ENCODE measurements at places on chromosomes 5 and 9.

- peak; percentile 85 for DNase-seq
These were observed 439.6 kb downstream of the CSNK1G3 start for GRCh38 chr5:123951582-123951977.

- peak; percentile 9 for DNase-seq
These were observed 193.9 kb downstream of the SEC61B start for GRCh38 chr9:99416007-99416406.

GRCh38 chr5:176938472-176938871 is 39.3 kb upstream of the HK3 start:
- no peak for DNase-seq

GRCh38 chr9:626596-626995 is 214.9 kb upstream of the DMRT1 start:
- DNase-seq = no peak

- no peak for DNase-seq
These were observed 124.7 kb downstream of the PAPPA start for GRCh38 chr9:116278326-116278725.

GRCh38 chr5:136021016-136021405 is 7.8 kb upstream of the TGFBI start:
- no peak for DNase-seq

DNA sequence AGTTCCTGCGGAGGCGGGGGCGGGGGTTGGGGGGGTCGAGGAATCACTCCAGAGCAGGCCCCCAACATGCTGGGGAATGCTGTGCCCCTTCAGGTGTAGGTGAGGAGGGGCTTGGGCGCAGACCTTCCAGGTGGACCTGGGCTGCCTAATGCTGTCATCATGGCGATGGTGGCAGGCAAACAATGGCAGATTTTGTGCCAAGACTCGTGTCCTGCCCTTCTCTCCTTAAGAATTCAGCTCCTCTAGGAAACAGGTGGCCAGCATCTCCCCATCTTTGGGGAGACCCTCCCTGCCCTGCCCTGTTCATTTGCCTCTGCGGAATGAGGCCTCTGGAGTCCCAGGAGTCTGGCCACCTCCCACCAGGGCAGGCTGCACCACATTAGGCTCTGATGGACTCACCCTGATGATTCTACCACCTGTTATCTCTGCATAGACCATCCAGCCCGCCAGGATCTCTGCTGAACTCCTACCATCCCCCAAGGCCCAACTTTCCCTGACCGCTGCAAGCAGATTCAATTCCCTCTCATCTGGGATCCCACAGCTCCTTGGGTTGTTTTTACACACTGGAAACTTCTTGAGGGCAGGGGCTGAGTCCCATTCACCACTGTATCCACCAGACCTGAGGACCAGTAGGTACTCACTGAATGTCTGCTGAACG is 10.9 kb upstream of the SLC25A51 start:
- no peak for DNase-seq

GRCh38 chr9:125429476-125430160 is 168.0 kb downstream of the GAPVD1 start:
- no peak for DNase-seq

DNA sequence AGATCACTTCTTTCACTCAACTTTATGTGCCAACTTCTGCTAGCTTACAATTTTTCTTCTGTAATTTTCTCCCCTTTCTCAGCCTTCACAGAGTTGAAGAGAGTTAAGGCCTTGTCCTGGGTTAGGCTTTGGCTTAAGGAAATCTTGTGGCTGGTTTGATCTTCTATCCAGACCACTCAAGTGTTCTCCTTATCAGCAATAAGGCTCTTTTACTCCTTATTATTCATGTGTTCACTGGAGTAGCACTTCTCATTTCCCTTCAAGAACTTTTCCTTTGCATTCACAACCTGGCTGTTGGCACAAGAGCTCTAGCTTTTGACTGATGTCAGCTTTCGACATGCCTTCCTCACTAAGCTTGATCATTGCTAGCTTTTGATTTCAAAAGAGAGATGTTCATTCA is 86.9 kb upstream of the ALDH1B1 start:
- DNase-seq = no peak

DNA sequence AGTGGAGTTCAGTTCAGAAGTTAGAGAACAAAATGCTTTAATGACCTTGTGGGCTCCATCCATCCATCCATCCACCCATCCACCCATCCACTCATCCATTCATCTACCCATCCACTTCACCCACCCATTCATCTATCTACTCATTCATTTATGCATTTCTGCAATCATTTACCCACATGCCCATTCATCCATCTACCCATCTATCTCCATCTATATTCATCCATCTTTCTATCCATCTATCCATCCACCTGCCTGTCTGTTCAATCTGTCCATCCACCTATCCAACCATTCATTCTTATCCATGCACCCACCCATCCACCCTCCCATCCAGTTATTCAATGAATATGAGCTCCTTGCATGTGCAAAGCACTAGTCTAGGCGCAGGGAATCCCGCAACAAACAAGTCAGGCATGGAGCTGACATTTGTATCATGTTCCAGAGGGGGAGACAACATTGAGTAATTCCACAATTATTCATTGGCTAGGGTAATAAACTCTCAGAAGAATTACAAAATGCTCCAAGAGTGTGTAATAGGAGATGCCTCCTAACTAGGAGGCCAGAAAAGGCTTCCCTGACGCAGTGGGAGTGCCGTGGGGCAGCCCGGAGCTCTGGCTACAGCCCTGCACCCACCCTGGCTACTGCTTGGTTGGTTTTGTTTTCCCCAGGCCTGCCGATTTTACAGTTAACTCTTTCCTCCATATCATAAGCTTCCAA is 211.2 kb downstream of the NXNL2 start:
- peak; percentile 85 for DNase-seq

DNA sequence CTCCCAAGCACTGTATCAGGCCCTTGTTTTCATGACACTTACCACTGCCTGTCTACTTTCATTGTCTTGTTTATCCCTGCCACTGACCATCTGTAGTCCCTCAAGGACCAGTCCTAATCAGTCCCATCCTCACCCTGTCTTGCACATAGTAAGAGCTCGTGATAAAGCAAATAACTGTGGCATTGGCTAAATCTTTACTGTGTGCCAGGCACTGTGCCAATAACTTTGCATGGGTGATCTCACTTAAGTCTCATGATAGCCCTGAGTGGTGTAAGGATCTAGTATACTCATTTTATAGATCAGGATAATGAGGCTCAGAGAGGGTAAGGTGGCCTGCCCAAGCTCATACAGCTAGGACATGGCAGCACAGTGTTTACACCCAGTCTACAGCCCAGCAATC is 5.6 kb downstream of the CDX1 start:
- DNase-seq = no peak

GRCh38 chr9:72926506-72926905 is 26.3 kb downstream of the ALDH1A1 start:
- DNase-seq = no peak

DNA sequence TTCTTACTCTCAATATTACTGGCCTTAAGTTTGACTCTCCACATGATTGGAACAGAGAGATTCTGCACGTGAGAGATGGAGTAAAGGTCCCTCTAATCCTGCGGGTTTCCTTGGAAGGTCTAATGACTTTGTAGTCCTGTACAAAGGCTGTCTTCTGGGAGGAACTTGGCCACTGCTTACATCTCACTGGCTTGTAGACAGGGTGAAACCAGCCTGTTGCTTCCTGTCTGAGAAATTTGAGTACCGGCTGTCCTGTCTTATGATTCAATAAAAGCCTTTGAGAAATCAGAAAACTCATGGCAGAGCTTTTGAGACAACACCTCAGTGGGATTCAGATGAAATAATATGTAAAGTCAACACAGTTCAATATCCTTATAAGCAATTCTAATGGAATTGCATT is 43.0 kb downstream of the IL31RA start:
- DNase-seq = no peak

GRCh38 chr5:176830995-176831423 is 20.6 kb downstream of the UNC5A start:
- DNase-seq = no peak

DNA sequence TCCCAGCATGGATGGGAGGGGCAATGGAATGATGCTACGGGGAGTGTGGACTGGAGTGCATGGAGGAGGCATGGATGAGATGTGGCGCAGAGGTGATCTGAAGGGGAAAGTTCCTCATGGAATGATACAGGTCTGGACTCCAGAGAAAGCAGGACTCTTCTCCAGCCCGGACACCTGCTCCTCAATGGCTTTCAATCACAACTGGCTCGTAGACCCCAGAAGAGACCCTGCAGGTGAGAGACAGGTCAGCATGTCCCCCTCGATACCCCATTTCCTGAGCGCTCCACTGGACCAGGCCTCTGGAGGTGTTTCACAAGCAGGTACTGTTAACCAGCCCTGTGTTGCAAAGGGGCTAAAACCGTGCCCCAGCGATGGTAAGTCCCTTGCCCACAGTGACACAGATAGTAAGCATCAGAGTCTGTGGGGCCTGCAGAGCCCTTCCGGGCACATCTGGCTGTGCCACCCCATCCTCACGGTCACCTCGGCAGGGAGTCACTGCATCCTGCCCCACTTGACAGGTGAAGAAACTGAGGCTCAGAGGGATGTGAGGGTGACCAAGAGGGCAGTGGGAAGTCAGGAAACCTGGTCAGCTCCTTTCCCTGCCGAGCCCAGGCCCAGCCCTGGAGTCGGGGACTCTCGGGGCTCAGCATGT is 5.5 kb upstream of the DPM2 start:
- no peak for DNase-seq

DNA sequence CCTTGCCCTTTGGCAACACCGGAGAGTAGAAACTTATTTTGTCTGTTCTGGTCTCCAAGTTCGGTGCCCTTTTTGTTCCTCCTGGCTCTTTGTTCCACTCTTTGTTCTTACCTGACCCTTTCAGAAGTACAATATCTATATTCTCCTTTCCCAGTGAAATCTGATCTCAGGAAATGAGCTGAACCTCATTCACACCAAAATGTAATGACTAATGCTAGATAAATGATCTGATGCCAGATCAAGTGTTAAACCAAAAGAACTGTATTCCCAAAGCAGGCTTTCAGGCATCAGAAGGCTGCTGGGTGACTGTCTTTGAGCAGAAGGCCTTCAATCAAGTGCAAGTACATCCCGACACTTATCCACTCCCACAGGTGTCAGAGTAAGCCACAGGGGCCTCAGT is 156.4 kb downstream of the SPOCK1 start:
- DNase-seq = no peak

DNA sequence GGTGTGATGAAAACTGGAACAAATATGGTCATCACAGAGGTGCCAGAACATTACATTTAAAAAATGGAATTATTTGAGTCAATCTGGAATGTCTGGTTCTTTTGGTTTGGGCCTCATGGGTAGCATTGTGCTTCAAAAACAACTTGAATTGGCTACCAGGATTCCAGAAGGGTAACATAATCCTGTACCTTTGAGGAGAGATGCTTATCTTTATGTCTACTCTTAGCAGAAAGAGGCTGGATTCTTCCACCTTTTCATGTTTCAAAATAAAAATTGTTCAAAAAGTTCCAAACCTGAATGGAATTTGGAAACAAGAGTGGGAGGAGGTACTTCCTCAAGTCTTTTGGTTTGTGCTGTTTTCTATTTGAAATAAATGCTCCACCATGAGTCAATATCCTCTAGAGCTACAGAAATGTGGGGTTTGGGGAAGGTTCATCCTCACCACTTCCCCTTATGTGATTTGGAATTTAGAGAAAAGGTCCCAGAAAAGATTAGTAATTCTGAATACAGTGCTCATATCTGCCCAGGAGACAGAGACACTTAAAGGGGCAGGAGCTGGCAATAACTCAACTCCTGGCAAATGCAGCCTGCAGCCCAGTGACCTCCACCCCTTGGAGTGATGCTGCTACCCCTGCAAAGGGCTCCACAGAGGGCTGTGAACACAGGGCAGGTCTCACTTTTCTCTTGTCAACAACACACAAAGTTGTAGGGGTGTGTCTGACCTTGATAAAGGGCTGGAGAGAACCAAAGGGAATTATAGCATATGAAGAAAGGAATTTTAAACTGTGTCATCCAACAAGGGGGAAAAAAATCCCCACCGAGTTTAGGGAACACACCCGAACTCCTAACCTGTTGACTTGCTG is 272.8 kb downstream of the CWC27 start:
- no peak for DNase-seq

- no peak for DNase-seq
These were observed 43.0 kb upstream of the KCNV2 start for GRCh38 chr9:2674141-2674824.

- no peak for DNase-seq
These were observed 403 bp downstream of the KIF2A start for GRCh38 chr5:62306323-62306895.

GRCh38 chr5:110925398-110925797 is 146.1 kb upstream of the TSLP start:
- DNase-seq = no peak

- DNase-seq = peak; percentile 17
These were observed 128.1 kb downstream of the ACTL7B start for GRCh38 chr9:108727580-108728111.

DNA sequence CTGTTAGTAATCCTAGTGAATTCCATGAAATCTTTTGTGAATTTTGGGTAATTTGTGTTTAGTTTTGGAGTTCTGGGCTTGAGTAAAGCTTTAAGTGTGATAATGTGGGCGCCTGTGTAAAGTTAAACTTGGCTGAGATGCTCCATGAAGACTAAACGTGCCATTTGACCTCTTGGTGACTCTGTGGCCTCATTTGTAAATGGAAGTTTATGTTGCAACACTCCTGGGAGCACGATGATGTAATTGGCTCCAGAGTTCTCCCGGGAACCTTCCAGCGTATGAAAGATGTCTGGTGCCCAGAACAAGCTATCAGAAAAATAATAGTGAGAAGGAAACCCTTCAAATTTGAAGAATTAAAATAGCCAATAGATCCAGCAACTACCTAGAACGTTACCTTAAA is 981.2 kb downstream of the TLE4 start:
- peak; percentile 61 for DNase-seq

- no peak for DNase-seq
These were observed 39.0 kb upstream of the ZNF622 start for GRCh38 chr5:16504571-16504970.

DNA sequence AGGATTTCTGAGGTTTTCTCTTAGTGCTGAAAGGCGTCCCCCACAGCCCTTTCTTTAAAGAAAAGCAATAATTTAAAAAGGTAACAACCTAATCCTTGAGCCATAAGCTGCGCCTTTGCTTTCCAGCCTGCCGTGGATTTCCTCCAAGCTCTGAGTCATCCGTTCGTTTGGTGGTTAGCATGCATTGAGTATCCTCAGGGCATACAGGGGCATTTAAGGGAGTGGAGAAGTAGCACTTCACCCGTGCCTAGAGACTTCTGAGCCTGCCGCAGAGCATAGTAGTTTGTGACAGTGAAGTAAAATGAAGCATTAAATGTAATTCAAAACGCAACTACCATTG is 892 bp upstream of the TNC start:
- peak; percentile 84 for DNase-seq

- DNase-seq = peak; percentile 14
These were observed 168.7 kb downstream of the GRIA1 start for GRCh38 chr5:153659039-153659736.

GRCh38 chr9:99947395-99947794 is 40.9 kb downstream of the STX17 start:
- no peak for DNase-seq

DNA sequence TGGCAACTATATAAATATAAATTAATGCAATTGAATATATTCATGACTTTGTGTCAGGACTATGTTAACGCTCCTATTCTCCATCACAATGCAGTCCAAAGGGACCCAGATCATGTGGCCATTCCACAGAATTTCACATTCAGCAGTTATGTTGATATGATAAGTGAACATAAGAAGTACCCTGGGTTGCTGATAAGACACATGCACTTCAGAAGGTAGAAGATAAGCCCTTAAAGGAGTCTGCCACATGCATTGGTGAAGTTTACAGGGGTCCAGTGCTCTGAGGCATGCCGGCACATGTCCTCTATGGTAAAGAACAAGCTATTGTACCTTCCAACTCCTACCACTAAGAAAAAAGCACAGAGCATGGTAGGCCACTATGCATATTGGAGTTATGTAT is 76.4 kb downstream of the PHAX start:
- DNase-seq = no peak

GRCh38 chr9:94941211-94941875 is 214.8 kb downstream of the AOPEP start:
- no peak for DNase-seq

Data from fibroblast of the conjunctiva (primary cell).